AG20443 (cell line): ENCODE measurements at places on chromosomes 16 and 17.

DNA sequence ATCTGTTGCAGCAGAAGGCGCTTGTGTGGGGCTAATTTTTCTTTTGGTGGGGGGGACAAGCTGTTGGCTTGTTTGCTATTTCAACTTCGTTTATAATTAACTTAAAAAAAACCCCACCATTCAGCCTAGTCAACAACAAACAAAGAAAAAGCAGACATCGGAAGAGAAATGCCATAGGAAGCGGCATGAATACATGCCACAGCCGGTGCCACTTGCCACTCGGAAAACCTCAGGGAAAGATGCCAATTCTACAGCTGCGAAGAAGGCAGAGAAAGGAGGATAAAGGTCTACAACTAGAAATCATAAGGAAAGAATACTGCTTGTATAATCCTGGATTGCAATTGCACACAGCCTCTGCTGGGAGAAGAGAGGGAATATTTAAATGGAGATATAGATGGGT, 254.4 kb upstream of the PMFBP1 start:
- no peak for DNase-seq

- peak; percentile 72 for DNase-seq
Measured at GRCh38 chr16:22188595-22189442, 17.3 kb upstream of the EEF2K start.

DNA sequence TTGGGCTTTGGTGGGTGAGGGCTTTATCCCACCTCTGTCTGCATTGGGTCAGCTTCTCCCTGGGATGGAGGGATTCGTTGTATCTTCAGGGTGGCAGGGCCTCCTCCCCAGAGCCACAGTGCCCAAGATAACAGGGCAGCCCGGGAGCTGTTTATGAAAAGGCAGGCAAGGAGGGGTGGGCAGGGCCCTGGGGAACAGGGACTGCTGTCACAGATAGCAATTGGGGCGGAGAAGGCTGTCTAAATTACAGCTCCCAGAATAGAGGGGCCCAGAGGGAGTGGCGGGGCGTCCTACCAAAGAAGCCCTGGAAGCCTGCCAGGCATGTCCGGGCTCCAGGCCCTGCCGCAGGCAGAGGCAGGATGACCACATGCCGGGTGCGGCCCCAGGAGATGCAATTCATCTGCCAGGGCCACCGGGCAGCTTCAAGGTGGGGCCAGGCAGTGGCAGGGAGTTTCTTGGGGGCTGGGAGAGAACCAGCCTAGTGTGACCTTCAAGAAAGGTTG, 18.8 kb upstream of the PHOSPHO1 start:
- DNase-seq: peak; percentile 76

- no peak for DNase-seq
Measured at GRCh38 chr16:59236804-59237458, 502.8 kb upstream of the GOT2 start.

- DNase-seq: peak; percentile 78
Measured at GRCh38 chr17:10614536-10615155, 42.5 kb downstream of the MYH3 start.

DNA sequence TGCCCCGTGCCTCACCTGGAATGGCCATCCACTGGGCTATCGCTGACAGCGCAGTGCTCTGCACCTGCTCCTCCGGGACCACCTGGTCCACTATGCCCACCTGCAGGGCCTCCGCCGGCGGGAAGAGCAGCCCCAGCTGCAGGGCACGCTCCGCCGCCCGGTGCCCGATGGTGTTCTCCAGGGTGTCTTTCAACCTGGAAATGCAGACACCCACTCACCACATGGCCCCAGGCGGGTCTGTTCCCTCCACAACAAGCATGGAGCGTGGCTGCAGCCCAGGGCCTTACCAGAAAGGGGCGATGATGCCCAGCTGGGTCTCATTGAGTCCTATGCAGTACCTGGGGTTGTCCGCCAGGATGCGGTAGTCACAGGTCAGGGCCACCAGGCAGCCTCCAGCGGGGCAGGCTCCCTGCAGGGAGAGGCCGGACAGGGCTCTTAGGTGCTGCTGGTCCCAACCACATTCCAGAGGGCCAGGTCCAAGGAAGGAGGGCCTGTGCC, 6.8 kb downstream of the DNASE1L2 start:
- DNase-seq: no peak

GRCh38 chr17:27793168-27793905, 7.0 kb downstream of the NOS2 start:
- peak; percentile 53 for DNase-seq

DNA sequence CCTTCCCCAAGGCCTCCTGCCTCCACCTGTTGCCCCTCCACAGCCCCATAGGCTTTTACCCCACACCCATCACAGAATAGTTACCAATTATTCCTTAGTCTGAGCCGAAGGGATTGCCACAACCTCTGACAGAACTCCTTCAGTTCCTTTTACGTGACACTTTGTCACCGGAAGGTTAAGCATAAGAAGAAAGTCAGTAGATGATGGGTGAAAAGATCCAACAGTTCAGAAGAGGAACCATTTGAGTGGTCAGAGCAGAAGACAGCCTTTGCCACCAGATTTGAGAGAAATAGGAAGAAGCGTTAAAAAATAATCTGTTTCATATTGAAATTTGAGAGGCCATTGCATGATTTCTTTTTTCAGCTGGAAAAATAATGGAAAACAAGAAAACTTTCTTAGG, 1.2 kb downstream of the SRR start:
- DNase-seq: no peak

DNA sequence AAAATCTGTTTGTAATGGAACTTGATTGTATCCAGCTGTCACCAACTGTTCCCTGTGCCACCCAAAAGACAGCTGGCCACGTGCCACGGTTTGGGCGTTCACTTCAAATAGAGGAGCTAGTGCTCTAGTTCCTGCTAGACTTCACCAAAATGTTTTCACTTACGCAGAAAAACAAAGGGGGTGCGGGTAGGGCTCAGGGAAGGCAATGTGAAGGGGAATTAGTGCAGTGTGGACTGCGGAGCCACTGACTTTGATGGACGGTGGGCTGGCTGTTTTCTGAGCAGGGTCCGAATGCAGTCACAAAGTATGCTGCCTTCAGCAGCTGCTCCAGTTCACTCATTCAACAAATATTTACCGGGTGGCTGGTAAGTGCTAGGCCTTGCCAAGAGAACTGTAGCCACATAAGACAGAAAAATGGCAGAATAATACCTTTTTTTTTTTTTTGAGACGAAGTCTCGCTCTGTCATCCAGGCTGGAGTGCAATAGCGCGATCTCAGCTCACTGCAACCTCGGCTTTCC, 7.6 kb upstream of the CYTH1 start:
- peak; percentile 68 for DNase-seq

DNA sequence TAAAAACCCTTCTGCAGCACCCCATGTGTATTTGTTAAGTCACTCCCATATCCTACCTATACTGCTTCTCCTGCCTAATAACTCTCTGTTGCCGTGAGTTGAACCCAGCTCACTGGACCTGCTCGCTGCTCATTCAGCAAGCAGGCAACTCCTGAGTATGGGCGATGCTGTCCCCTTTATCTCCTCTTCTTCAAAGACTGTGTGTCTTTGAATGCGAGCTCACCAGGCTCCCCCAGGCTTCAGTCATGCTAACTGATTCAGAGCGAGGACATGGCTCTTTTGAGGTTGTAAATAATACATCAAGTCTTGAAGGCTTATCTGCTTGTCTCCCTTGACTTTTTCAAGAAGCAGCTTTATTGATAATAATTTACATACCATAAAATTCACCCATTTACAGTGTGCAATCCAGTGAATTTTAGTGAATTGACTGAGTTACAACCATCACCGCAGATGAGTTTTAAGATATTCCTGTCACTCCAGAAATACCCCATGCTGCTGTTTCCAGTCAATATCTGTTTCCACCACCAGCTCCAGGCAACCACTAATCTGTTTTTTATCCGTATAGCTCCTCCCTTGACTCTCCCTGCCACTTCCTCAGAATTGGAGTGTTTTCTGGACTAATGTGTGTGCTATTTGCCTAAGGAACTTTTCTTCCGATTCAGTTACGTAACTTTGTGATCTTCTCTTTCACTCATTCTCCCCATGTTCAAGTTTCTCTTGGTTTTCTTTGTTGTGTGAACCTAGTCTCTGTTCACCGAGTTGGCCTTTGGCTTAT, 132.2 kb downstream of the SPECC1 start:
- DNase-seq: no peak

DNA sequence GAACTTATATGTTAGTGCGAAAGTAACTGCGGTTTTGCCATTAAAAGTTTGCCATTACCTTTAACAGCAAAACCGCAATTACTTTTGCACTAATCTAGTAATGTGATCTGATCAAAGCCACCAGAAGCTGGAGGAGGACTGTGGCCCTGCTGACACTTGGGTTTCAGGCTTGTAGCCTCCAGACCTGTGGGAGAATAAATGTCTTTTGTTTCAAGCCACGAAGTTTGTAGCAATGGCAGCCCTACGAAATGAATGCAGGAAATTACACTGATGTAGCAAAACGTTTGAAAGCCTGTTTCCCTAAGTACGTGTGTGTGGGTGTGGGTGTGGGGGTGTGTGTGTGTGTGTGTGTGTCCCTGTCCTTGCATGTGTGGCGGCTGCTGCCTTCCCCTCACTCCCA, 66.6 kb downstream of the WSB1 start:
- no peak for DNase-seq

- peak; percentile 52 for DNase-seq
Measured at GRCh38 chr16:81654346-81654745, 124.7 kb upstream of the PLCG2 start.

- peak; percentile 7 for DNase-seq
Measured at GRCh38 chr17:45579529-45580495, 89.3 kb upstream of the PLEKHM1 start.

DNA sequence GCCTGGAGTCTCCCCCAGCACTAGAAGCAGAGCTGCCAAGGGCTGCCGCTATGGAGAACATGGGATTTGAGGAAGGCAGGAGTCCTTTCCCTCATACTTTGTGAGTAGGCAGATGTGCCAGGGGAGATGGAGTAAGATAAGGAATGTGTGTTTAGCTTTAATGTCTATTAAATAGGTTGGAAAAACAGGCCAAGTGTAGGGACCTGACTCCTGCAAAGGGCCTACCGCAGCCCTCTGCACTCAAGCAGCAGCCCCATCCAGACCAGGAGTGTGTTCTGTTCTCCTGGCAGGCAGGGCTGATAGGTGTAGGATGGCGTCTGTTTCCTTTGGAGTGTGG, 1.8 kb upstream of the MIF4GD start:
- DNase-seq: no peak

- peak; percentile 72 for DNase-seq
Measured at GRCh38 chr17:76562734-76563148, 22.9 kb downstream of the PRCD start.

GRCh38 chr17:65954148-65954449, 237.8 kb downstream of the CEP112 start:
- DNase-seq: no peak

DNA sequence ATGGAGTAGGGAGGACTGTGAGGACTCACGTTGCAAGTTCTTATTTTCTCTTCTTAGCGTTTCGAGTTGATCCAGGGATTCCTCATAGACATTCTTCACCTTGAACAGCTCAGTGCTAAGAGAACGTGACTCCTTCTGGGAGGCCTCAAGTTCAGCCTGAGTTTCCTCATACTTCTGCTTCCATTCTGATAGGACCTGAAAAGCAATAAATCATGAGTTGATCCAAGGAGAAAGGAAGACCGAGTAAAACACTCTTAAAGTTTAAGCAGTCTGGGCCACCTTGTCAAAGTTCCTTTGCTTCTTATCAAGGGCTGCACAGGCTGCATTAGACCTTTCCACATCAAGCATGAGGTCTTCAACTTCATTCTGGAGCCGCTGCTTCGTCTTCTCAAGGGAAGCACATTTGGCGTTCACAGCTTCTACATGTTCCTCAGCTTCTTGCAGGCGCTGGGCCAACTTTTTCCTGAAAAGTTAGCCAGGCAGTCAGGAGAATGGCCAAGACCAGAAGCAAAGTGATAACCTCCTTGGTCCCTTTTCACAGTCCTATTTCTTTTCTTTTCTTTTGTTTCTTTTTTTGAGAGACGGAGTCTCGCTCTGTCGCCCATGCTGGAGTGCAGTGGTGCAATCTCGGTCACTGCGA, 23.8 kb upstream of the MYH13 start:
- DNase-seq: no peak

DNA sequence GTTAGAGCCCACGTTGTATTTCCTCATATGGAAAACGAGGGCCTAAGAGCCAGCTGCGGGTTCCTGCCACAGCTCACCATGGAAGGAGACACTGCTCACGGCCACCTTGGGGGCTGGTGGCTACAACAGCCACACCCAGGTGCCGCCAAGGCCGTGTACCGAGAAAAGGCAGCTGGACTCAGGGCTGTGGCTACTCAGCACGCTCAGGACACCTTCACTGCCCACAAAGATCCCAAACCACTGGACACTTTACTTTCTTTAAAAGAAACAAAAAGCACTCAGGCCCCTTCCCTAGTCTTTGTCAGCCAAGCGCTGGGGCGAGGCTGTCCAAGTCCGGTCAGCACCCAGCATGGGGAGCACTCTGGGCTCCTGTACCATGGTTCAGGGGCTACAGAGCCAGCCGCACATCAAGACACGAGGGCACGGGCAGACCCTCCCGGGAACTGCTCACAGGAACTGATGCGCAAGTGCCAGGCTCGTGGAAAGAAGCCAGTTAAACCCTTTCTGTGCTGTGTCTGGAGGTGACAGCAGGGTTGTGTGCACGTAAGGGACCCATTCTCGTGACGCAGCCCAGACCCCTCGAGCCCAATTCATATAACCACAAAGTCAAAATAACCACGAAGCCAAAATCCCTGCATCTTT, 18.5 kb downstream of the SLC16A3 start:
- DNase-seq: peak; percentile 59

DNA sequence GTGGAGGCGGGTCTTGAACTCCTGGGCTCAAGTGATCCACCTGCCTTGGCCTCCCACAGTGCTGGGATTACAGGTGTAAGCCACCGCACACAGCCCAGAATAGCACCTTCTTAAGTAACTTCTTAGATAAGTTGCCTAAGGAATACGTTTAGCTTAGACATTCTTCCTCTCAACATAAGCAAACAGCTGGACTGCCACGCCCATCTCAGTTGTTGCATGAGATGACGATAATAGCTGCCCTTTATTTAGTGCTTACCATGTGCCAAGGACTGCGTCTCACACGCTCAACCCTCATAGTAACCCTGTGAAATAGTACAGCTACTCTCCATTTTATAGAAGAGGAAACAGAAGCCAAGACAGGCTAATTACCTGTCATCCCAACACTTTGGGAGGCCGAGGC, 11.8 kb downstream of the HASPIN start:
- DNase-seq: no peak

DNA sequence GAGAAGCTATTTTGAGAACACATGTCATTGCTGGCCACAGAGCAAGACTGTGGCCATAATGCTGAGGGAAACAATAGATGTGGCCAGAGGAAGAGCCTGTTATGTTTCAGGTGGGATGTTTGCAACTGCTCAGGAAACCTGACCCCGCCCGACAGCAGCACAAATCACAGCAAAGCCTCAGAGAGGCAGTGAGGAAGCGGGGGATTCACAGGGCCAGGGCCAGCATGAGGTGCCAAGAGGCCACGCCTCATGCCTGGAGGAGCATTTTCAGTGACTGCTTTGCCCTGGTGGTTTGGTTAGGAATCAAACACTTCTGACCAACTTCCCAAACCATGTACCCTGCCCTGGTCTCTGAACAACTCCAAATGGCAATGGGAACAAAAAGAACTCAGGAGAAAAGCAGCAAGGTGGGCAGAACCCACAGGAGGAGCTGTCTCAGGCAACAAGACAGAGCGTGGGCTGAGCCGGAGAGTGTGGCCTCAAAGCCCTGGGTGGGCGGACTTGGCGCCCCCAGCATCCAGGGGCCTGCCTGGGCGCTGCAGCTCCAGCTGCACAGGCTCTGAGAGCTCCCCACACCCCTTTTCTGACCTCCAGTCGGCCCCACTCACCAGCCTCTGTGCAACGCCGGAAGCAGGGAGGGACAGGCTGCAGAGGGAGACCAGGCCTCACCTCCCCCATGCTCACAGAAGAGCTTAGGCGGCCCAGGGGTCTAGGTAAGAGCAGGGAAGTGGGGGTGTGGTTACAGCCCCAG, 20.6 kb downstream of the HIC1 start:
- DNase-seq: peak; percentile 53

GRCh38 chr17:313231-313630, 39.4 kb downstream of the RPH3AL start:
- DNase-seq: no peak
